Activated CD4-positive, alpha-beta T cell treated with anti-CD3 and anti-CD28 coated beads, Interleukin-2, amount 10 ng/mL, durations not matched to agents 24 days and 14 days (primary cell): ENCODE measurements at places on chromosomes 4 and X. TPM values are rescaled to one million over a fixed set of nuclear protein-coding genes. Genes with fewer than 3 reads are reported as not detected.
A peak's percentile ranks its signal among the peaks of the same experiment; 100 is the strongest.

DNA sequence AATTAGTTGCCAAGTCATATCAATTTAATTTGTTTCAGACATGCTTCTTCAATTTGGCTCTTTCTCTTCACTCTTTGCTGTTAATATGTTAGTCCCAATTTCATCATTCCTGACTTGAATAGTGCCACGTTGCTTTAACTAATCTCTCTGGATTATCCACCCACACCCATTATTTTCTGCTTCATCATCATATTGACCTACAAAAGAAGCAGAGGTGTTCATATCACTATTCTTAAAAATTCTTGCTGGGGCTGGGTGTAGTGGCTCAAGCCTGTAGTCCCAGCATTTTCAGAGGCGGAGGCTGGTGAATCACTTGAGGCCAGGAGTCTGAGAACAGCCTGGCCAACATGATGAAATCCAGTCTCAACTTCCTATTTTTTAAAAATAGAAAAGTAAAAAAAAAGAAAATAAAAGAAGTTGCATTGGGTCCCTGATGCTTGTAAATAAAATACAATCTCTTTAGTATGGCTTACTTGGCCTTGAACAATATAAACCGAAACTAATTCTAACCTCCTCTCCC, 65.7 kb upstream of the KCNIP4 start:
- H3K4me3 ChIP-seq, result no peak overlapping the region
- no peaks in the 10 kb centered on the region for H3K4me1 ChIP-seq
- no peaks in the 10 kb centered on the region for H3K27me3 ChIP-seq
- DNase-seq, result no peak

DNA sequence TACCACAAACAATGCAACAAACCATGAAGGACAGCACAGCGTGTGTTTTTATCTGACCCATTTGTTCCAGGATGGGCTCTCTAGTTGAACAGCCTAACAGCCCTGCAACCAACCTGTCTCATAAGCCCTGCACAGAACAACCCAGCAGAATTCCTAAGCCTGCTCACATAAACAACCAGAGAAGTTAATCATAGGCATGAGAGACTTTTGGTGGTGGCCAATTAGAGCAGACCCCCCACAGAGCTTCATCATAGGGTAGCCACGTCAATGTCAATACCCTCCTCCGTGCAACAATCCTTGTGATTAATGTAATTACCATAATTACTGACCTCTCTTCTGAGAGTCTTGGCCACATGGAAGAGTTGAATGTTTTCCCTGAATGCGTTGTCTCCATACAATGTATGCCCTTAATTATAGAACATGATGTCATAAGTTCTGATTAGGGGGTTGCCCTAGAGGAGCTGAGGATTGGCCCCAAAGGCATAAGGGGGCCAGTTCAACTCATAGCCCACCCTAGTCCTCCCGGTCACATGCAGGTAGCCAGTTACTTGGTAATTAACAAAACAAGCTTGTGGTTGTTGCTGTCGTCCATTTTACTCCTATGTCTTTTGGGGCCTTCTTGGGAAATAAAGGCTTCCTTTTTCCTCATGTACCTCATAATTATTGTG, 92.7 kb downstream of the SYNPO2 start:
- DNase-seq, result no peak
- H3K27me3 ChIP-seq, result peaks cover 14% of the 10 kb centered on the region
- no peak overlapping the region for H3K27ac ChIP-seq
- H3K4me3 ChIP-seq, result no peak overlapping the region
- H3K4me1 ChIP-seq, result no peaks in the 10 kb centered on the region

DNA sequence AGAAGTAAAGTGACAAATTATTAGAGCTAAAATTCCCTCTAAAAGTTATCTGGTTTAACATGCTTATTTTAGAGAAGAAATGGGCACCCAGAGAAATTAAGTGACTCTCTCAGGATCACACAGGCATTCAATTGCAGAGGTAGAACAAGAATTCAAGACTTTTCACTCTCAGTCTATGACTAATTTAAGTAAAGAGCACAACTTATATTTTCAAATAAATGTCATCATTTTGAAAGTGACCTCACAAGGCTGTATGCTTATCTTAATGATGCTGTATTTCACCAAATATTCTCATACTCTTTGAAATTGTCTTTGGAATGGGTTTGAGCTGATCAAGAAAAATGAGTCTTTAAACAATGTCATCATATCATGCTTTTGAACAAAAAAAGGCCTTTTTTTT, 15.3 kb downstream of the GPR174 start:
- H3K4me3 ChIP-seq, result no peak overlapping the region
- peak overlapping the region; percentile 81 for H3K27ac ChIP-seq
- no peak for DNase-seq
- H3K4me1 ChIP-seq, result peaks cover 53% of the 10 kb centered on the region
- no peaks in the 10 kb centered on the region for H3K27me3 ChIP-seq
- peaks cover 21% of the 10 kb centered on the region for H3K36me3 ChIP-seq

DNA sequence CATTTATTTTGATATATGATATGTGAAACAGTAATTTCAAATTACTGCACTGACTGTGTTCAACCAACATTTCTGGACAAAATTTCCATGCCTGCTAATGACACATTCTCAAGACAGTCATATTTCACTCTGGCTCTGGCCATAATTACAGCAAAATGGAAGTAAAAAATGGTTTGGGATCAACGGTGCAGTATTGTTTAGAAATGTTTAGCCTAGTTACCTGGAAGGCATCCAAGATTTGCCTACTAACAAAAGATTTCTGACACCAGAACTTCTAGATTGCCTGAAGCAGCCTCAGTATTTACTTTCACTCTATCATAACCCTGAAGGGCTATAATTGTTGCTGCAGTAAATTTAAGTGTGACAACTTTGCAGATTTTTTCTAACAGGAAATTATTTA, 416.3 kb downstream of the PCDH10 start:
- no peaks in the 10 kb centered on the region for H3K27me3 ChIP-seq
- no peak for DNase-seq
- no peak overlapping the region for H3K27ac ChIP-seq
- H3K4me1 ChIP-seq, result no peaks in the 10 kb centered on the region

INTU gene
- not detected in 2 replicates for total RNA-seq
